Urinary bladder (tissue), 4 donors: ENCODE measurements at places on chromosomes 5 and 9. TPM values are rescaled to one million over a fixed set of nuclear protein-coding genes. Genes with fewer than 3 reads are reported as not detected.

Gene PTGES
- 18.0 TPM for total RNA-seq

Gene RALGDS
- total RNA-seq, result 32.0 TPM

Gene SVEP1
- 80.5 TPM for total RNA-seq

Gene JAKMIP2
- 4.5 TPM for total RNA-seq

Gene BTNL8
- total RNA-seq, result not detected

Gene P4HA2
- 102 TPM for total RNA-seq
